ENCODE measurements at places on chromosomes 5 and 9.

DNA sequence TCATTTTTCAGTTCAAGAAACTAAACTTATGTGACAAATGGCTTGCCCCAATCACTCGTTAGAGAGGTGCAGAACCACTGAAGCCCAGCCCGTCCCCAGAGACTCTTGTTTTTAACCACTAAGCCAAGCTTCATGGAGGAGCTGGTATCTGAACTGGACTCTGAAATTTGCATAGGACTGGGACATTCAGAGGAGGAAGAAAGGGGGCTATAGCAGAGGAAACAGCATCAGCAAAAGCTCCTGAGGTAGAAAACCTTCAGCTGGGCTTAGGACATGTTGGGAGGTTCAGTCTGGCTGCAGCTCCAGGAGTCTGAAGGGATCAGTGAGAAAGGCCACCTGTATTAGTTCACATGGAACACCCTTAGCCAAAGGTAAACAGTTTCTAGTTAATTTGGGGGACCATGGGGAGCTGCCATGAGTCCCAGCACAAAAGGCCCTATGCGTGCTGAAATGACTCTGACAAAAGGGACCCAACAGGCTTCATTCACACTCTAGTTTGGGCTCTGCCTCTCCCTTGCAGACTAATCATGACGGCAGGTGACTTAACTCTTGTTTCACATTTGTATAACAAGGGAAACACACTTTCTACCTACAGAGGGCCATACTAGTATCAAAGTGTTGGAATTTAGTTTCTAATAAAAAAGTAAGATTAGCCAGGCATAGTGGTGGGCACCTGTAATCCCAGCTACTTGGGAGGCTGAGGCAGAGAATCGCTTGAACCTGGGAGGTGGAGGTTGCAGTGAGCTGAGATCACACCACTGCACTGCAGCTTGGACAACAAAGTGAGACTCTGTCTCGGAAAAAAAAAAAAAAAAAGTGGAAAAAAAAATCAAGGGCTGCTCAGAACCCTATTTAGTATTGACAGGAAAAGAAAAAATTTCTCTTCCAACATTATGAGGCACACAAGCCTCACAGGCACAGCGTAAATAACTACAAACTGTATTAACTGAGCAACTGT is 10.2 kb downstream of the FBXO10 start:
- no peak for DNase-seq

DNA sequence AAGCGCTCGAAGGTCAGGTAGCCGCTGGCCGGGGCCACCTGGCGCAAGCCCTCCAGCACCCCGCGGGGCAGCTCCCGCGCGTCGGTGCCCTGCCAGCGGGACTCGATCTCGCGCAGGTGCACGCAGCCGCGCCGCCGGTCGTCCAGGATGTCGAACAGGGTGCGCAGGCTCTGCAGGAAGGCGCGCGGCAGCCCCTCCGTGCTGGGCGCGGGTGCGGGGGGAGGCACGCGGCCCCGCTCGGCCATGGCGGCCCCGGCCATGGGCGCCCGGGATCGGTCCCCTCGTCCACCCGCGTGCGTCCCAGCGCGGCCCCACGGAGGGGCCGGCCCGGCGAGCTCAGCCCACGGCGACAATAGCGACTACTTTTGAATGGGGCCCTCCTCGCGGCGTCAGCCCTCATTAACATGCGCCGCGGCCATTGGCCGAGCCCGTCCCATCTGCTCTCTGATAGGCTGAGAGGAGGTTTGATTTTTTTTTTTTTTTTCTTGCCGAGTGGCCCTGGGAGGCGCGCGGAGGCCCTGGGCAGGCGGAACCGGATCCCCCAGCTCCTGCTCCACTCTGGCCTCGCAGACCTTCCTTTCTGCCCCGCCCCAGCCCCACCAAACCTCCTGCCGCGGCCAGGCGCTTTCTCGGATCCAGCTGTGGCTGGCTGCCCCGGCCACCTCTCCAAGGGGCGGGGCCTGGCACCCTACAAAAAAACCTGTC is at the start of gene SAPCD2:
TSS of gene SAPCD2 (minus strand) at position 357 of the 705 bp plus-strand sequence. CDS start at position 260, 97 bp downstream.
- peak; percentile 85 for DNase-seq

- no peak for DNase-seq
Observed at GRCh38 chr9:112331674-112331952, 1.8 kb downstream of the PTBP3 start.

DNA sequence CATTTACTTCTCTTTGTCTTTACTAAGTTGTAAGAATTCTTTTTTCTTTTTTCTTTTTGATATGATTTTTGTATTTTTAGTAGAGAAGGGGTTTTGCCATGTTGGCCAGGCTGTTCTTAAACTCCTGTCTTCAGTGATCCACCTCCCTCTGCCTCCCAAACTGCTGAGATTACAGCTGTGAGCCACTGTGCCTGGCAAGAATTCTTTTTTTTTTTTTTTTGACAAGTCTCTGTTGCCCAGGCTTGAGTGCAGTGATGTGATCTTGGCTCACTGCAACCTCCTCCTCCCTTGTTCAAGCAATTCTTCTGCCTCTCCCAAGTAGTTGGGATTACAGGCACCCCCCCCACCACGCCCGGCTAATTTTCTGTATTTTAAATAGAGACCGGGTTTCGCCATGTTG is 9.9 kb downstream of the NPM1 start:
- no peak for DNase-seq

GRCh38 chr5:1751026-1751863 is 48.4 kb downstream of the MRPL36 start:
- DNase-seq, result no peak

- no peak for DNase-seq
Observed at GRCh38 chr9:136925414-136926153, 19.0 kb downstream of the FBXW5 start.

GRCh38 chr5:110517396-110517795 is 209.1 kb downstream of the TMEM232 start:
- no peak for DNase-seq

GRCh38 chr9:9041756-9042155 is 1242.2 kb upstream of the DMAC1 start:
- no peak for DNase-seq

DNA sequence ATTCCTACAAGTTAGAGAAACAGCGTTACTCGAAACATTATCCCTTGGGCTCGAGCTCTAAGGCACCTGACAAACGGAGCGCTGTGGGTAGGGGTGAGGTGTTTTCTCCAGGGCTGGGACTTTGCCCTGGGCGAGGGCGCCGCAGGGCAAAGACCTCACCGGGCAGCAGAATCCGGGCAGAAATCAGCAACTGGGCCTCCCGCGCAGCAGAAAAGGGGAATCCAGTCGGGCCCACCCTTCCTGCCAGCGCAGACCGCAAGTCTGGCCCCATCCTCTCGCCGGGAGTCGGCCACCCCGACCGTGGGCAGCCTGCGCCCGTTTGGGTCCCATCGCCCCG is 430 bp upstream of the MSH3 start:
- peak; percentile 39 for DNase-seq

DNA sequence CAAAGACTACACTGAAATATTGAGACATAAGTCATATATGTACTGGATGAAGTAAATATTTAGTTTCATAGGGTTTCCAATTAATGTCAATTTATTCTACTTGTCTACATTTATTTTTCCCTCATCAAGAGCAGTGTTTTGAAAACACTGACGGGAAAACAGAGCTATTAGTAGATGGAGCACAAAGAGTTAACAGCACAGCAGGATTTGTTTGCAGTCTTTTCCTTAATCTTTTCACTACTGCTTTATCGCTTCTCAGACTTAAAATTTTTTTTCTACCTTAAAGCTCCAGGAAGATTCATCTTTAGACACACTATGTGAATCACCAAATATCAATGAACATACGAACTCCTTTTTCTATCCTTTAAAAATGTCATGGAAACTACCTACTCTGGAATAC is 25.6 kb downstream of the PGGT1B start:
- no peak for DNase-seq

DNA sequence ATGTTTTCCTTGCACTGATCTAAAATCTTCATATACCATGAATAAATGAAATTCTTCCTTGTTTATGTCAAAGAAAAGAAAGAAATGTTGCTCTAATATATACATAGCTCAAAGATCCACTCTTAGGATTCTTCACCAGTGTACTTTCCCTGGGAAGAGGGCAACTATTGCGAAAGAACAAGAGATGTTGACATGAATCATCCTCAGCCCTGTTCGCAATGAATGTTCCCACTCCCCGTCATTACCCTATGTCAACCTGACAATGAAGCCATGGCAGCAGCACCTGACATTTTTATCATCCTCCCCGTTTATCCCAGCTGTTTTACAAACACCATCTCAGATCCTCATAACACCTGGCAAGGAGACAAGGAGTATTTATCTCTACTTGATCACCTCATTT is 409.1 kb upstream of the GRIA1 start:
- DNase-seq, result peak; percentile 68

GRCh38 chr9:37656936-37657335 is 6.2 kb downstream of the FRMPD1 start:
- no peak for DNase-seq

DNA sequence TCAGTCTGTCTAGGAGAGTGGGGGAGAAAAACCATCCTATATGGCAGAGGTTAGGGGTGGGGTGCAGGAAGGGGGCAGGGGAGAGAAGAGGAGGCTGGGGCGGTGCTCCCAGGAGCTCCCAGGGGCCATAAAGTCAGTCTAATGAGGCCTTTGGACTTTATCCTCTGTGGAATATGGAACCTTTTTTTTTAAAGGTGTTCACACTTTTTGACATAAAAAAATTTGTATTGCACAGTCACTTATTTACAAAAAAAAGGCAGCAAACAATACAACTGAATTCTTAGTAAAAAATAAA is 51.9 kb upstream of the SYNPO start:
- DNase-seq, result no peak

GRCh38 chr5:155794795-155795194 is 532.2 kb upstream of the SGCD start:
- no peak for DNase-seq

DNA sequence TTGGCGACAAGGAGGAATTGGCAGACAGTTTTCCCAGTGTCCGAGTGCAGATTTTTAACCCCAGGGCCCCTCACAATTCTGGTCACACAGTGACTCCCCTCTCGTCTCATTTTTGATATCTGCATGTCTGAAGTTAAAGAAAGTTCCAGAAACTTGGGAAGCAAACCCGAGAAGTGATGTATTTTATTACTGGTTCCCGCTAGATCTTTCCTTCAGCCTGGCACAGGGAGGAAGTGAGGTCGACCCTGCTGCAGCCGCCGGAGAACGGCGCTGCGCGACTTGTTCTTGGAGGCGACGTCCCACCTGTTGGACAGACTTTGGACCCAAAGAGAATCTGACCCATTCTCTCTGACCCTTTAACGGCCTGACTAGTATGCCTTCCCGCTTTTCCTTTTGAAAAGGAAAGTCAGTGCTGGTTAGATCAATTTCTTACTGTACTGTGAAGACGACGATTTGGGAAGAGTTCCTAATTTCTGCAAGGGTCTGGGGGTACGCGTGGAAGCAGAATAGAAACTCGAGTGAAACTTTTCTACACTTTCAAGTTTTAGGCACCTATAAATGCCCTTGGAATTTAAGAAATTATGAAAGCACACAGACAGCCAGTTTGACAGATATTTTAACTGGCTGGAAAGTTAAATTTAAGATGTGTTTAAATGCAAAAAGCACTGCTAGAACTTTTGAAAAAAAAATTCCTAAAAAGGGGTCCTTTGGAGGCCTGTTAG is 744 bp downstream of the OTULIN start:
- peak; percentile 39 for DNase-seq

- DNase-seq, result no peak
Observed at GRCh38 chr5:157732596-157733262, 1.5 kb downstream of the THG1L start.

- DNase-seq, result no peak
Observed at GRCh38 chr5:180128671-180129261, 57.2 kb upstream of the RNF130 start.

- peak; percentile 67 for DNase-seq
Observed at GRCh38 chr9:130034570-130034969, 8.4 kb downstream of the FNBP1 start.

DNA sequence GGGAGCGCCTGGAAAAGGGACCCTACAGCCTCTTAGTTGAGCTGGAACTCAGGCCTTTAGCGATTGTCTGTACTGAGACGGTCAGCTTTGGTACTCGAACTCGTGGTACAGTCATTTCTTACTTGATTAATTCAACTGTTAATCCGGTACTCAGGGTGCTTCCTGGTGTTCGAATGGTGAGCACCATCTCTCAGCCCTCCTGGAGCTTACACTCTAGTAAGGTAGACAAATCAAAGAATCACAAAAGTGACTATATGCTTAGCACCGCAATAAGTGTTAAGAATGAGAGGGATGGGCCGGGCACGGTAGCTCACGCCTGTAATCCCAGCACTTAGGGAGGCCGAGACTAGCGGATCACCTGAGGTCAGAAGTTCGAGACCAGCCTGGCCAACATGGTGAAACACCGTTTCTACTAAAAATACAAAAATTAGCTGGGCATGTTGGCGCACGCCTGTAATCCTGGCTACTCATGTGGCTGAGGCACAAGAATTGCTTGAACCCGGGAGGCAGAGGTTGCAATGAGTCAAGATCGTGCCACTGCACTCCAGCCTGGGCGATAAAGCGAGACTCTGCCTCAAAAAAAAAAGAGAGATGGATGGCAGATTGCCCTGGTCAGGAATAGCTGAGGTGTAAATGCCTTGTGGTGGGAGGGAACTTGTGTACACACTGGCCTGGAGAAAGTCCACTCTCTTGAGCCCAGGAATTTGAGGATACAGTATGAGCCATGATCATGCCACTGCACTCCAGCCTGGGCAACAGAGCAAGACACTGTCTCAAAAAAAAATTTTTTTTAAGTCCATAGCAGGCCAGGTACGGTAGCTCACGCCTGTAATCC is 981 bp downstream of the TCOF1 start:
- peak; percentile 62 for DNase-seq

GRCh38 chr5:132410451-132411303 is 41.2 kb downstream of the SLC22A5 start:
- DNase-seq, result no peak

DNA sequence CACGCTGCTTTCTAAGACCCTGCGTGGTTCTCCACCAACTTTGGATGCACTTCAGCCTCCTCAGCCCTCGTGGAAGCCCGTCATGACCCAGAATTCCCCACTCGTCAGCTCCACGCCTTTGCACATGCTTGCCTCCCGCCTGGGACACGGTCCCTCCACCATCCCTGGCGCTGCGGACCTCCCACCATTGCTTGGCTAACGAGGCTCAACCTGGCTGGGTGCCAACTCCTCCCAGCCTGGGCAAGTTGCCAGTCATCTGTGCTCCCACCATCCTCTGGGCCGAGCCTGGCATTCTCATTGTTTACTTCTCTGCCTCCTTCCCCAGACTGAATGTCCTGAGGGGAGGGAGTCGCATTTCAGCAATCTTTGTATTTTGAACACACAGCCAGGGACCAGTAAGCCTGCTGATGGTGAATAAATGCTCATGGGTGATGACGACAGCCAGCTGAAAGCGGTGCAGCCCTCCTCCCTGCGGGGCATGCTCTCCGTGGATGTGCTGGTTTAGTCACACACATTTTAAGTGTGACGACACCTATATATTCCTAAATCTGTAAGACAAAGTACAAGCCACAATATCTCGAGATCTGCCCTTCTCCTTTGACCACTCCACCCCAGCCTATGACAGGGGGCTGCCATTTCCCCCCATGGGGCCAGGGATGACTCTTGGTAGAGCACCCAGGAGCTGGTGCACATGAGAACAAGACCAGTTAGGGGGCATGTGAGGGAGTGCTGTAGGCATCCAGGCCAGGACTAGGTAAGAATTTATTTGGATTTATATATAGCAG is 37.6 kb downstream of the ANKRD33B start:
- peak; percentile 86 for DNase-seq

All from mammary epithelial cell (primary cell).